ENCODE measurements at places on chromosomes 12 and 14. TPM values are rescaled to one million over a fixed set of nuclear protein-coding genes. Genes with fewer than 3 reads are reported as not detected.

Gene IRAK3
- polyA plus RNA-seq: 4.4 TPM

GRCh38 chr12:99549196-99549595 lies 98.4 kb upstream of the GARIN6 start:
- no peak for DNase-seq

GRCh38 chr12:87814625-87815024 lies 214.6 kb downstream of the C12orf50 start:
- DNase-seq: no peak

Gene POTEG
- not detected for polyA plus RNA-seq

Gene FCF1
- 56.0 TPM for polyA plus RNA-seq

DNA sequence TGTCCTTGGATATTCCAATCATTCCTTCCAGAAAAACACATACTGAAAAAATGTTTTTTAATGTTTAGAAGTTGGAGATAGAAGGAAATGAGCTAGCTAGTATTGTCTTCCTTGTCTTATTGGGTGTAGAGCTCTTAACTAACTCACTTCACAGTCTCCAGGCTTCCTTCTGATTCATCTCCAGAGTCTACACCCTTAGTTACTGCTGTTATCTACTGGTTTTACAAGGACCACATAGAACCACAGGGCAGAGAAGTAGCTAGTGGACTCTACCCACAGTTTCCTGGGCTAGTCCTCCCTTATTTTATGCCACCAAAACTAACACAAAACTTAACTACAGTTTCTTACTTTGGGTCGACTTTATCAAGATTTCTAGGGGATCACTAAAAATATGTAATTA lies 31.0 kb upstream of the DHRS4 start:
- DNase-seq: no peak

DNA sequence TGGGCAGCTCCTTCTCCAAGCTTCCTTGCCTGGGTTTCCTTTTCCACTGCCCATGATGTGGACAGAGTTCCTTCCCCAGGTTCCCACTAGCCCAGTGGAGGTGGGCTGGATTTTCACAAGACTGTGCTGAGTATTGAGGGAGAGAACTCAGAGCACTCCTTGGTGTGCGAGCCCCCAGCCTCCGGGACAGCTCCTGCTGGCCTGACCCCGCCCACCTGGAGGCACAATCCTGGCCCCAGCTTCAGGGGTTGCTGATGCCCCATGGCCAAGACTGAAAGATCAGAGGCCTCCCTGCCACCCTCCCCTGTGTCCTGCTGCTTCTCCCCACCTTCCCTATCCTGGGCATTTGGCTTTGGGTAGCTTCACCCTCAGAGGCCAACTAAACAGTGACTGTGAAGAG lies 7.7 kb downstream of the KCNH3 start:
- DNase-seq: no peak

GRCh38 chr14:85577543-85578114 lies 47.7 kb downstream of the FLRT2 start:
- no peak for DNase-seq

GRCh38 chr12:16526693-16527092 lies 79.3 kb downstream of the LMO3 start:
- no peak for DNase-seq

- DNase-seq: no peak
Measured at GRCh38 chr12:127809275-127809674, 457.7 kb upstream of the TMEM132C start.

Gene CEBPE
- 0.10 TPM for polyA plus RNA-seq

DNA sequence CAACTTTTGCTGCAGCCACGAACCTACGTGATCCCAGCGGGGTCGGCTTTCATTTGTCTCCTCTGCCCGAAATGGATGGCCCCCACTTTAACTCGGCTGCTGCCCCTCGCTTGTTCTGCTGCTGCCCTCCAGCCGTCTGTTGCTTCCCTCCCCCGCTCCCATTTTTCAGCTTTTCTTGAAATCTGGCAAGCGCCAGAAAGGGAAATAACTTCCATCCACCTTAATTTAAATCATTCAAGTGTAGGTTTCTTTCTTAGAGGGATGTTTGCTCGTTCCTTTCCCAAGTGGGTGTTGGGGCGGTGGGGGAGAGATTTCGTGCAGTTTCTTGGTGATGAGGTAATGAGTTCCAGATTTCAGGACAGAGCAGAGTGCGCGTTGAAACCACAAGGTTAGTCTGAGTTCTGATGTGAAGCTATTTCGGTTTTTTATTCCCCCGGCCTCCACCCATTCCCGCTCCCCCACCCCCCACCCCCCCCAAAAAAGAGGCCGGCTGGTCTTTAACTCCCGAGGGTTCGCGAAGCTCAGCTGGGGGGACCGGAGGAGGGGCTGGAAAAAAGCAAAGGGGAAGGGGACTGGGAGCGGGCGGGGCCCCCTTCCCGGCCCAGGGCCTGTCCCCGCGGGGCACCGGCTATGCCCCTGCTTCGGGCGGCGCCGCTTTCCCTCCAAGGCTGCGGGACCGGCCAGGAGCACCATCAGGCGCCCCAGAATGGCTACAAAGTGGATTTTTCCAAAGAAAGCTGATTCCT lies 2.2 kb upstream of the ZFP36L1 start:
- DNase-seq: peak; percentile 72

- no peak for DNase-seq
Measured at GRCh38 chr14:48563489-48563888, 888.1 kb upstream of the MDGA2 start.

Gene SPX
- polyA plus RNA-seq: 12.7 TPM

- peak; percentile 7 for DNase-seq
Measured at GRCh38 chr12:124994437-124994975, 1.1 kb downstream of the BRI3BP start.

Gene BCAT1
- 64.2 TPM for polyA plus RNA-seq

All from renal pelvis (tissue), 12 donors.